ENCODE measurements at places on chromosomes 13 and 19.

- no peak for DNase-seq
Measured at GRCh38 chr19:32863841-32864240, 5.7 kb downstream of the SLC7A9 start.

GRCh38 chr13:50406831-50407230 is 391.6 kb downstream of the KCNRG start:
- no peak for DNase-seq

DNA sequence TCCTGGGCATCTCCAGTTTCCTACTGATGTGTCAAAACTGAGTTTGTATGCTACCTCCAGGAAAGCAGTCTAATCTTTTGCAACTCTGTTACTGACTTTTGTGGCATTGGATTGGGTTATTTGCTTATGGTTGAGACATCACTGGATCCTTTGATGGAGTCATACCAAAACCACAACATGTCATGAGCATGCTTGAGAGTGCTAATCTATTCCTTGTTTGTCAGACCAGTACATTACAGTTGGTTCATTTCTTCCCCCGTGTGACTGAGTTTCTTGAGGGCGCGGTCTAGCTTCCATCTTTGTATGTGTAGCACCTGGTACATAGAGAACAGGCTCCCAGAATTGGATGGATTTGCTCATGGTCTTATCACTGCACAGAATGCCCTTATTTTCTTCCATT is 43.2 kb downstream of the SUGT1 start:
- DNase-seq = no peak

- DNase-seq = no peak
Measured at GRCh38 chr13:47407808-47408207, 511.0 kb upstream of the HTR2A start.

Data from stimulated activated naive CD4-positive, alpha-beta T cell treated with Interleukin-2 at 50 U/mL for 16 hours (primary cell).